ENCODE measurements at places on chromosomes 7 and 10. TPM values are rescaled to one million over a fixed set of nuclear protein-coding genes. Genes with fewer than 3 reads are reported as not detected.

GRCh38 chr10:132129431-132129830 is 57.3 kb upstream of the DPYSL4 start:
- H3K27me3 ChIP-seq: no peaks in the 10 kb centered on the region
- H3K36me3 ChIP-seq: no peaks in the 10 kb centered on the region
- no peak overlapping the region for H3K27ac ChIP-seq
- H3K4me1 ChIP-seq: no peaks in the 10 kb centered on the region

The C7orf33 gene
- total RNA-seq: not detected

- no peak overlapping the region for H3K27ac ChIP-seq
- H3K4me1 ChIP-seq: no peaks in the 10 kb centered on the region
- H3K4me3 ChIP-seq: no peak overlapping the region
- no peak for DNase-seq
- no peaks in the 10 kb centered on the region for H3K27me3 ChIP-seq
Observed at GRCh38 chr10:123788981-123789380, 102.6 kb downstream of the CPXM2 start.

DNA sequence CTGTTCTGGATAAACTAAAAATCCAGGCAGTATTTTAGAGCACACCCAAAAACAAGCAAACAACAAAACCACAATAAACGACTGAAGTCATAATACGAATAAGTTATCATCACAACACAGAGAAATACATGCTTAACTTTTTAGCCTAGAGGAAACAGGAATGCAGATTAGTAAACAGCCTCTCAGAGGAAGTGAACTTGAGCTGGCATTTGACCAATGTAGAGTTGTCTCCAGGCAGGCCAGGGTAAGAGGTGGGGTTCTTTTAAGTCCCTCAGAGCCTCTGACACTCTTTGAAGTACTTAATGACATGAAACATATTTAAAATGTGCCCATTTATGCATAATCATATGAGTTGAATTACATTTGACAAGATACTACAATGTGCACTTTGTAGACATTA is 43.3 kb upstream of the PLXDC2 start:
- no peak overlapping the region for H3K27ac ChIP-seq
- H3K4me1 ChIP-seq: no peaks in the 10 kb centered on the region
- DNase-seq: no peak
- H3K36me3 ChIP-seq: no peaks in the 10 kb centered on the region
- no peaks in the 10 kb centered on the region for H3K27me3 ChIP-seq
- H3K4me3 ChIP-seq: no peak overlapping the region

- no peaks in the 10 kb centered on the region for H3K27me3 ChIP-seq
- H3K4me1 ChIP-seq: no peaks in the 10 kb centered on the region
- no peak overlapping the region for H3K4me3 ChIP-seq
Observed at GRCh38 chr7:86955895-86956503, 103.5 kb downstream of the ELAPOR2 start.

DNA sequence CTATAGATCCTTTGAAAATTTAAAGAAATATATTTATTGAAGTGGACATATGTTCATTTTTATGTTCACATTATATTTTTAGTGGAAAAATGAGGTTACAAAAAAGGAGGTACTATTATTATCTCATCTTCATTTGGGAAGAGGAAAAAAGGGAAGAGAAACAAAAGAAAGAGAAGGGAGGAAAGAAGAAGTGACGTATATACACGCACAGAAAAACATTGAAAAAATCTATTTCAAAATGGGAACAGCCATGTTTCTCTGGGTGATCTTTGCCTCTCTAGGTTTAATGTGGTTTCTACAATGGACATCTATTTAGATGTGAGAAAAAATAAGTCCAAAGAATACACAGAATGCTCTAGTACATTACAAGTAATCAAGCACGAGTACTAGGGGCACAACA is 14.8 kb downstream of the ANK3 start:
- no peaks in the 10 kb centered on the region for H3K27me3 ChIP-seq
- H3K4me3 ChIP-seq: no peak overlapping the region
- H3K36me3 ChIP-seq: no peaks in the 10 kb centered on the region
- no peak overlapping the region for H3K27ac ChIP-seq

The DNAJC12 gene
- total RNA-seq: 3.2 TPM

DNA sequence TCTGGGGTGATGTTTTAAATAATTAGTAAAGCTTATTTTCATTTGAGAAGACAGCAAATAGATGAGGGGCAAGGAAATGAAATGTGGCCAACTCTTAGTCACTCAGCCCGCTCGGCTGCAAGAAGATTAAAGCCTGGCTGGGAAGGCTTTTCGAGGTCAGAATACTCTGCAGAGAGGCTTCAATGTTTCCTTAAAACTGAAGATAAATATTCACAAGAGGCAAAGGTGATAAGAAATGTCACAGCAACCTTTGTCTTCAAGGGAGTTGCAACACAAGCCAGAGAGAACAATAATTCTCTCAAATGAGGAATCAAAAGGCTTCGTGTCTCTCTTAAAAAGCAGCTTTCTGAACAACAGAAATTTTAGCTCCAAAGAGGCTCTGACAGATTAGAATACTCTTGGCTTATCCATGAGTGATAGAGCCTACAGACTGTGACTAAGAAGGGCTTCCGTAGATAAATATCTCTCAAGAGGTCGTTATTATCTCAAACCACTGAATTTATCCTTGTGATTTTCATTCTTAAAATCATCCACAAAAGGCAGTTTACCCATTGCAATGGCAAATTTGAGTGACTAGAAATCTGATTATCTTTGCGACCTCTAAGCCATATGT is 92.5 kb downstream of the KLF6 start:
- DNase-seq: no peak
- H3K4me3 ChIP-seq: no peak overlapping the region
- H3K36me3 ChIP-seq: no peaks in the 10 kb centered on the region
- H3K27ac ChIP-seq: no peak overlapping the region
- no peaks in the 10 kb centered on the region for H3K27me3 ChIP-seq

- H3K4me3 ChIP-seq: no peak overlapping the region
- DNase-seq: no peak
- H3K36me3 ChIP-seq: no peaks in the 10 kb centered on the region
- no peaks in the 10 kb centered on the region for H3K4me1 ChIP-seq
Observed at GRCh38 chr7:132536654-132537395, 39.4 kb downstream of the PLXNA4 start.

GRCh38 chr10:116403740-116404250 is 23.9 kb upstream of the PNLIPRP3 start:
- H3K27me3 ChIP-seq: no peaks in the 10 kb centered on the region
- no peaks in the 10 kb centered on the region for H3K4me1 ChIP-seq
- DNase-seq: no peak
- no peaks in the 10 kb centered on the region for H3K36me3 ChIP-seq

The FBXO24 gene
- not detected for total RNA-seq

GRCh38 chr10:114103284-114103683 is 59.6 kb downstream of the ADRB1 start:
- DNase-seq: no peak
- H3K4me3 ChIP-seq: no peak overlapping the region
- H3K4me1 ChIP-seq: no peaks in the 10 kb centered on the region
- no peaks in the 10 kb centered on the region for H3K36me3 ChIP-seq
- no peak overlapping the region for H3K27ac ChIP-seq

The CNTNAP2 gene
- not detected for total RNA-seq

The FIS1 gene
- total RNA-seq: 266 TPM

The TSPAN33 gene
- total RNA-seq: 8.1 TPM

DNA sequence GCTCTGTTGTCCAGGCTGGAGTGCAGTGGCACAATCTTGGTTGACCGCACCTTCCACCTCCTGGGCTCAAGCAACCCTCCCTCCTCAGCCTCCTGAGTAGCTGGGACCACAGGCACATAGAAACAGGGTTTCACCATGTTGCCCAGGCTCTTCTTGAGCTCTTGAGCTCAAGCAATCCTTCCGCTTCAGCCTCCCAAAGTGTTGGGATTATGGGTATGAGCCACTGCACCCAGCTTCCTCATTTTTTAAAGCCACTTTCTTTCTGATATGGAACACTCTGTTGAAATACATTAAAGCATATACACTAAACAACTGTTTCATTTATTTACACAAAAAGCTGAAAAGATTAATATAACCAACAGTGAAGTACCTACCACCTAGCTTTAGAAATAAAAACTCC is 117.2 kb downstream of the CLEC2L start:
- no peak overlapping the region for H3K27ac ChIP-seq
- peaks cover 3% of the 10 kb centered on the region for H3K4me1 ChIP-seq
- H3K36me3 ChIP-seq: no peaks in the 10 kb centered on the region
- DNase-seq: no peak

DNA sequence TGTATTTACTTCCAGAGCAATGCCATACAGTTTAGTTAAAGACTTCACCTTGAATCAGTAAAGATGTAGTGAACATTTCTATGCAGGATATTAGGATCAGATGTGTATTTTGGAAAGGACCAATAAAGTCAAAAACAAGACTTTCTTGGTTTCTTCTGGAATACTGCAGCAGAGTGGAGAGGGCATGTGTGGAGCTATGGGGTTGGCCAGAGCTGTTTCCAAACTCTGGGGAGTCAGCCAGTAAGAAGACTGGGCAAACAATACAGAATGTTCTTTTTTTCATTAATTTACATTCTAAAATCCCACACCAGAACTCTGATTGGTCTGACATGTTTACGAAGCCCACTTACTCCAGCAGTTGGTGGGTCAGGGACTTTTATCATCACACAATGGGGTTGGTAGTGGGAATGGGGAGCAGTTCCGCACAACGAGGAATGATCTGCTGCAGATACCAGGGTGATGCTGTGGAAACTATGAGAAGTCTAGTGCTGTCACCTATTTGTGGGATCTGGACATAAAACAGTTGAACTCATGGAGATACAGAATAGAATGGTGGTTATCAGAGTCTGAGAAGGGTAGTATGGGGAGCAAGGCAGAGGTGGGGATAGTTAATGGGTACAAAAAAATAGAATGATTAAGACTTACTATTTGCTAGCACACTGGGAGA is 267.7 kb downstream of the MALRD1 start:
- no peaks in the 10 kb centered on the region for H3K27me3 ChIP-seq
- no peaks in the 10 kb centered on the region for H3K4me1 ChIP-seq
- DNase-seq: no peak
- H3K4me3 ChIP-seq: no peak overlapping the region

The KLF14 gene
- not detected for total RNA-seq

The TYW1B gene
- total RNA-seq: not detected

- H3K4me1 ChIP-seq: no peaks in the 10 kb centered on the region
- no peak overlapping the region for H3K4me3 ChIP-seq
- no peak overlapping the region for H3K27ac ChIP-seq
- DNase-seq: no peak
- H3K36me3 ChIP-seq: no peaks in the 10 kb centered on the region
- H3K27me3 ChIP-seq: no peaks in the 10 kb centered on the region
Observed at GRCh38 chr10:17756557-17757217, 4.7 kb downstream of the TMEM236 start.
